Kidney tubule cell (primary cell): ENCODE measurements at places on chromosomes 6 and 20.

- DNase-seq = no peak
Measured at GRCh38 chr20:16158090-16158975, 414.9 kb downstream of the KIF16B start.

GRCh38 chr20:22682381-22682780, 98.0 kb upstream of the FOXA2 start:
- DNase-seq = no peak

- DNase-seq = no peak
Measured at GRCh38 chr6:27426045-27426620, 37.6 kb downstream of the ZNF391 start.

GRCh38 chr20:10639077-10639736, 34.6 kb downstream of the JAG1 start:
- DNase-seq = no peak

DNA sequence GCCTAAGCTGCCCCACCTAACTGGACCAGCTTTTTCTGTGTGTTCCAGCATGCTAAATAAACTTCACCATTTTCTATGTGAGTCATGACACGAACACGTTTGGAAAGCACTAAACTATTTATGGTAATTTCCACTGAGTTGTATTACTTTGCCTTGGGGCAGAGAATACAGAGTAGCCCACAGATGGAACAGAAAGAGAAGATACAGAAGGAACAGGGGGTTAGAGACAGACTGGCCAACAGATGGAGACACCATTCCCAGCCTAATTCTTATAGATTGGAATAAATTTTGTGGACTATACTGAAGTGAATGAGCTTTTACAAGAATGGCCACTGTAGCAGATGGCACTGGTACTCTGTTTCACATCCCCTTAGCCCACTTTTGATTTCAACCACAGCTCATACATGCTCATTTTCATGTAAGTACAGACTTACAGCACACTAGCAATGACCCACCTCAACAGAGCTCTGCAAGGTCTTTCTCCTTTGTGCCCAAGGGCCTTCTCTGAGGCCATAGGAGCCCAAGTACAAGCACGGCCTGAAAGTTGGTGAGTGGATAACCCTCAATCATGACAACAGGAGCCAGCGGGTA, 13.1 kb upstream of the NT5DC1 start:
- peak; percentile 61 for DNase-seq

DNA sequence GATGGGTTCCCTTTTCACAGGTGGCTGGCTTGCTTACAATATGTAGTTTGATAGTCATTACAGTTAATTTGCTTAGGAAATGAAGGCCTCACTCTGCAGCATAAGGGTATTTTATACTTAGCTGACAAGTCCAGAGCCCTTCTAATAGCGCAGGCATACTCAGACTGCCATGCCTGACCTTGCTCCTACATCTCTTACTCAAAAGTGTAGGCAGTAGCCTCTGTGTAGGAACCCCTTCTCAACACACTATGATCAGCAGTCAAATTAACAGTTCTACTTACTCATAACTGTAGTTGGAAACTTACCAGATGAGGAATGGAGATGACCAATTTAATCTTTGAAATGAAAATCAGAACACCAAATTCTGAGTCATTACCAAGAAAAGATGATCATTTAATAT, 373.5 kb downstream of the TBC1D32 start:
- no peak for DNase-seq

DNA sequence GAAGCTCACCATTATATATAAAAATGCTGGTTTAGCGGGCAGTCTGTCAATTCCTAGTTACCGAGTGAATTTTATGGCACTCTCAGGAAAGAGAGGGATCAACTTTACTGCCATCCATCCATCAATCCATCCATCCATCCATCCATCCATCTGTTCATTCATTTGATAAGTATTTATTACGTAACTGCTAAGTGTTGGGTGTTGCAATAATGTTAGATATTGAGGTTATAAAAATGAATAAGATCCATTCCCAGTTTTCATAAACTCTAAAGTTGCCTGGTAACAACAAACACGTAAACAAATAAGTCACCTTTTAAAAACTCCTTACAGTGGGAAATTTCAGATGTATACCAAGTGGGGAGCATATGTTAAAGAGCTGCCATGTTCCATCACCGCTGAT, 36.8 kb downstream of the SASH1 start:
- DNase-seq = no peak

DNA sequence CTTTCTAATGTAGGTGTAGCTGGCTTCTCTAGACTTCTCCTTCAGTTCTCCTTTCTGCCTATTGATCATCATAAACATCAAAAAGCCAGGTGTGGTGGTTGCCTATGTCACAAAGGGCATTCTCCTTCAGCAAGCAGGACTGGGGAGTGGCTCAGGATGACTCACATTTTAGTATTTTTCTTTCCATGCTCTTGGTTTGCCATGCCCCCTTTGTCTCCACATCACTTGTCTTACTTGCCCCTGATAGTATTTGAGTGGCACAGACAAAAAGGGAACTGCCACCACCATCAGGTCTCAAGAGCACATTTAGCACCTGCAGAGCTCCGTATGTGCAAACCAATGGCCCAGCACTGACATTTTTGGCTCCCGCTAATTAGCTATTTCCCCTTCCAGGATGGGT, 698.8 kb downstream of the DHX35 start:
- peak; percentile 50 for DNase-seq

DNA sequence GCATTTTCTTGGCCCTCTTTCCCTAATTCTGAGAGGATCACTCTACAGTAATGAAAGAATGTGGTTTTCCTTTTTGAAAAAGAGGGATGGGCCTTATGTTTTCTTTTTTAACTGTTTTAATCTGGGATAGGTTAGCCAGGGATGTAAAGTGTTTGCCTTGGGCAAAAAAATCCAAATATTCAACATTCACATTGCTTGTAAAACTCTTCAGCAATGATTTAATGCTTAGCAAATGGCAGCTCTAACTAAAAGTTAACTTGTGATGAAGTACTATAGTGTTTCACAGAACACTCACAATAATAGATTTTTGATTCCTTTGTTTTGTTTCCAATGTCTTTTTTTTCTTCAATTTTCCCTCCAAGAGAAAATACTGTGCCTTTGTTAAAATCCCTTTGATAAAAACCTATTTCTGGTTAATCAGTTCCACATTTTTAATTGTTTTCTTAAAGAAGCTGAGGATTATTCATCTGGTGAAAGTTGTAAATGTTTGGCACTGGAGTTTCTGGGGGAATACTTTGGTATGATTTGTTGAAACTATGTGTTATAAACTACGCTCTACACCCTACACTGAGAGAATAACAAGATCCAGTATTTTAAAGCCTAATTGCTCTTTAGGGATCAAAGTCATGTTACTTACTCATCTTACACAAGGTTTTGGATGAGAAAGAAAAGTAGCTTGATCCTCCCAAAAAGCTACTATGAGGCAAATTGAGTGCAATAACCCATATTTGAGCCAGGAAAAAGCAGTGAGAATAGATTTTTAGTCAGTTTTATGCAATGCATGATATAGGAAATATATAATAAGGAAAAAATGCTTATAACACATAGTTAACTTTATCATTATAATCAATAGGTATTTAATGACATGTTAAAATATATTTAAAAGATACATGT, 335.8 kb downstream of the EPHA7 start:
- no peak for DNase-seq

- DNase-seq = no peak
Measured at GRCh38 chr6:15338476-15338875, 92.6 kb downstream of the JARID2 start.

GRCh38 chr20:51958099-51959065, 156.1 kb upstream of the SALL4 start:
- no peak for DNase-seq

DNA sequence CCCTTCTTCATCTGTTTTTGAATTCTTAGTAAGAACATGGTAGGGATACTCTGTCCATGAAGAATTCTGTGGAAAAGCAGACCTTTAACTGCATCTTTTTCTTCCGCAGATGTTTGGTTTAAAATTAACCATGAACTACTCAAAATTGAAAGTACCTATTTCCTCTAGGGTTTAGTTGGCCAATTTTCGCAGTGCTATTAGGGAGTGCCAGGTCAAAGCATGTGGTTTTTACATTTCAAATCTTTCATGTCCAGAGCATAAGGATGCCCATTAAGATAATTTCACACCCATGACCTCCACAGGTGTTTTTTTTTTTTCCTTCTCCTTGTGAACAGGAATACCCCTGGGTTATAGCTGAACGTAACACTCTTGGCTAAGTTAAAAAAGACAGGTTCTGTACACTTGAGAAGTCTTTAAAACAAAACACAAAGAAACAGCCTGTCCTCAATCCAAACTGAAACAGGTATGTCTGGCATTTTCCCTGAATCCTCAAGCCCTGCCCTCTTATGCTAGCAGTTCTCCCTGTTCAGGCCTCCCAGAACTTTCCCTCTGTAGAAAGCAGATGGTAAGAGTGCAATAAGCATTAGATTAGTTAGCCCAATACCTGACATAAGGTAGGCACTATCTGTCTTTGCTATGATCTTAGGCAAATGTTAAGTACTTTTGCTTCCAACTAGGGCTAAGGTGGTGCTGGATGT, 67.1 kb downstream of the ELOVL5 start:
- no peak for DNase-seq

- no peak for DNase-seq
Measured at GRCh38 chr6:81768150-81768942, 15.9 kb upstream of the TENT5A start.

DNA sequence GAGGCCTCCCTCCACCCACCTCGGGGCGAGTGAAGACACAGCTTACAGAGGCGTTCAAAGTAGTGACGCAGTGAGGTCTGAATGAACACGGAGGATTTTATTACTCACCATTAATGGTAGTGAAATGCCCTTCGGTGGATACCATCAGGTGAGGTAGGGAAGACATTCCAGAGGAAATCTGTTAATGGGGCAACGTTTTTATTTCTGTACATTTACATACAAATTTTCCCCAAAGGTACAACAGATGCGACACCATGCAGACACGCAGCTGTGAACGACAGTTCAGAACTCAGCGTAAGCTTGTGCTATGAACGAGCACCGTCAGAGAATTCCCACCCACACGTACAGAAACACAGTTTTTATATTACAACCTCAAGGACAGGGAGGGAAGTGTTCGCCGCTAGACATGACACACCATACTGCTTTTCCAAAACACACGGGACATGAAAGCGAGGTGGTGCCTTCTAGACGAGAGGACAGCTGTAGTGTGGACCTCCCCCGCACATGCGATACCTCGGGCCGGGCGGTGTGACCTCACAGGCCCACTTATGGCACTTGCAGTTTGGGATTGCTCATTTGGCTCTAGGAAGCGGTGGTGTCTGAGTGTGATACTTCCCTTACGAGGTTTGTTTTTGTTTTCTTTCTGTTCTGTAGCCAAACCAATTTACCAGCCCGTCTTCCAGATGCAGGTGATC, 10.7 kb downstream of the PSMG4 start:
- DNase-seq = no peak

DNA sequence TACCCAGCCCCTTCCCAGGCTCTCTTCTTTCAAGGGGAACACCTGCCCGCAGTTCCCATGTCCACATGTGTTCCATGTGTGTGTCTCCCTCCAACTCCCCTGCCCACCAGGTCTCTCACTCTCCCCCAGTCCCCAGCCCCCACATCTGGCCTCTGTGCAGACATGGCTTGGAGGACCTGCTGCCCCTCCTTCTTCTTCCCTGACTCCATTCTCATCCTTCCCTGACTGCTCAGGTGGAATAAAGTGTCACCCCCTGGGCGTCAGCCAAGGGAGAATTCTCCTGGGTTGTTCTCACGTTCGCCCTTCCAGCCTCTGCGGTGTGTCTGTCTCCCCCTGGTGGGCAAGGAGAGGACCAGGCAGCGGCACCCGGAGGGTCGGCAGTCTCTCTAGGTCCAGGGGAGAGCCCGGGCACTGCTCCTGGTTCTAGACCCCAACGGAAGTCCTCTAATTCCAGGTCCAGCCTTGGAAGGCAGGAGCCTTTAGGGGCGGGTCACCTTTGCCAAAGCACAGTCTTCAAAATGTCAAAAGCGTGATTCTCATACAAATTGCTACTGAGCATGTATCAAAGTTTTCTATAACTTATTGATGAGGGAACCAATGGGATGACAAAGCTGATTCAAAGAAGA, 50.5 kb downstream of the EBF4 start:
- DNase-seq = peak; percentile 82

DNA sequence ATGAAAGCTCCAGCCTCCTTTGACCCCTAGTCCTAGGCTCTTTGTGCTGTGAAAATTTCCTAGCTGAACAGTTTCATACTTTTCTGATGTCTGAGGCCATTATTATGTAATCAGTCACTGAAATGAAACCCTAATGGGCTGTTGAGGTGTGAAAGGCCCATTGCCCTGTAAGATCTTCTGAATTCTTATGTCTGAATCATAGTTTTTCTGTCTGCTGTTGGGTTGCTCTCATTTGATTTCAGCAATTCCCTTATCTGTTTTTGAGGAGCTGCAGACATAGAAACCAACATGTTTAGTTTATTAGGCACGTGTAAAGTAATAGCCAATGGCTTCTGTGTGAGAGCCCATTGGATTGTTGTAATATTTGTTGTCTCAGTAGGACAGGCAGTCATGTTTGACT, 118.1 kb downstream of the EYA4 start:
- peak; percentile 2 for DNase-seq

GRCh38 chr6:53044071-53044470, 21.1 kb upstream of the FBXO9 start:
- DNase-seq = peak; percentile 44

- DNase-seq = no peak
Measured at GRCh38 chr6:142008016-142008735, 124.5 kb upstream of the GJE1 start.

DNA sequence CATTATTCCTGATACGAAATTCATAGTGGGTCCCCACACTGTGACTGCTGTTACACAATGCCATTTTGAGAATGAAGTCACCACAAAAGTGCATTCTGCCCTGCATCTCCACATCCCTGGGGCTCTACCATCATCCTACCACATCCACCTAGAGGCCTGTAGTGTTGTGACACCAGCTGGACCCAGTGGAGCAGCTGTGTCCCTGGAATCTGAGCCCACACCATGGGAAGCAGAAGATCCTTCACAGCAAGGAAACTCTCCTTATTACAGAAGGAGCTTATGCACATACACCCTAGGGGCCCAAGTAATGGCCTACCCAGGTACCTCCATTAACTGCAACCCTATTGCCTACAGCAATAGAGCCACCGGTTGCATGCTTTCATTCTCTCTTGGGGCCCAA, 566.6 kb upstream of the EPHA7 start:
- DNase-seq = no peak

DNA sequence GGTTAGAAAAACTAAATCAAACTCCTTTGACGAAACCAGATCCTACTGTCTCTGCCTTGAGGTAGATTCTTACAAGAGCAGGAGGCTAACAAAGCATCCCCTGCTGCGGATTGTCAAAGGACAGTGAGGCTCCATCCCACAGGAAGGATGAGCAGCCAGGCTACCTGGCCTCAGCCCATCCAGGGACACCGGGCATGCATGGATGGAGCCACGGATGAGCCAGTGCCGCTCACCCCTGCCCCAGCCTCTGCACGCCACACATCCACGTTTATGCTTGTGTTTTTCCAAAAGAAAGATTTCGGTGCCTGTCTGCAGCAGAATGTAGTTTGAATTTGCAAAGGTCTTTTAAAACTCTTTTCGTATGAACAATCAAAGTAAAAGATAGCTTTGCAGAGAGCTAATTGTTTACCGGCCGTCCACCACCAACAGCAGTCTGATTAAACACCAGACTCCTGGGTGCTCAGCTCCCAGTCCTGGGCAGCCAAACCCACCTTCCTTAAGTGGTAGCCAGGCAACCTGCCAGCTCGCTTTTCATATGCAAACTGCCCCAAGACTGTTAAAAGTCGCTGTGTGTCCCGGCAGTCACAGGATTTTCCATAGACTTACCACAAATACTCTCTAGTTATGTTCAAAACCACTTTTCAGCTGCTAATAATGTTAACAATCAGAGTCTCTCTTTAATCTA, 999 bp downstream of the THBS2 start:
- DNase-seq = no peak
